ENCODE measurements at places on chromosomes 2 and 18.
A peak's percentile ranks its signal among the peaks of the same experiment; 100 is the strongest.

GRCh38 chr2:8312861-8313830 lies 368.7 kb upstream of the ID2 start:
- DNase-seq: no peak

- DNase-seq: no peak
These were observed 70.2 kb downstream of the AGAP1 start for GRCh38 chr2:235564066-235564465.

DNA sequence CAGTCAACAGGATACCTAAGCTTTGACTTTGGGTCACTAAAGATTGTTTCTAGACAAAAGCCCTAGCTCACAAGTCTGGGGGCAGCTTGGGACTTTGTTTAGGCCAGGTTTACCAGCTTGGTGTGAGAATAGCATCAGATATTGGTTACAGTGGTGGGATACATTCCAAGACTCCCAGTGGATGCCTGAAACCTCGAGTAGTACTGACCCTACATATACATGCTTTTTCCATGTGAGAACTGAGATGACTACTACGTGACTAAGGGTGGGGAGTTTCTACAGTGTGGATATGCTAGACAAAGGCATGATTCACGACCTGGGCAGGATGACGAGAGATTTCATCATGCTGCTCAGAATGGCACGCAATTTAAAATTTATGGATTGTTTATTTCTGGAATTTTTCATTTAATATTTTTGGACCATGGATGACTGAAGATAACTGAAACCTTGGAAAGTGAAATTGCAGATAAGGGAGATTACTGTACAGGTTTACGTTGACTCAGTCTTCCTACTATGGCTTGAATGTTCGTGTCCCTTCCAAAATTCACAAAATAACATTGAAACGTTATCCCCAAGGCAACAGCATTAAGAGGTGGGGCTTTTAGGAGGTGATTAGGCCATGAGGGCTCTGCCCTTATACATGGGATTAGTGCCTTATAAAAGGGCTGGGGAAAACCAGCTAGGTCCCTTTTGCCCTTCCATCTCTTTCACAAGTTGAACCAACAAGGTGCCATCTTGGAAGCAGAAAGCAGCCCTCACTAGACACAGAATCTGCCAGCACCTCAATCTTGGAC lies 50.2 kb upstream of the CTAGE1 start:
- peak; percentile 98 for DNase-seq

DNA sequence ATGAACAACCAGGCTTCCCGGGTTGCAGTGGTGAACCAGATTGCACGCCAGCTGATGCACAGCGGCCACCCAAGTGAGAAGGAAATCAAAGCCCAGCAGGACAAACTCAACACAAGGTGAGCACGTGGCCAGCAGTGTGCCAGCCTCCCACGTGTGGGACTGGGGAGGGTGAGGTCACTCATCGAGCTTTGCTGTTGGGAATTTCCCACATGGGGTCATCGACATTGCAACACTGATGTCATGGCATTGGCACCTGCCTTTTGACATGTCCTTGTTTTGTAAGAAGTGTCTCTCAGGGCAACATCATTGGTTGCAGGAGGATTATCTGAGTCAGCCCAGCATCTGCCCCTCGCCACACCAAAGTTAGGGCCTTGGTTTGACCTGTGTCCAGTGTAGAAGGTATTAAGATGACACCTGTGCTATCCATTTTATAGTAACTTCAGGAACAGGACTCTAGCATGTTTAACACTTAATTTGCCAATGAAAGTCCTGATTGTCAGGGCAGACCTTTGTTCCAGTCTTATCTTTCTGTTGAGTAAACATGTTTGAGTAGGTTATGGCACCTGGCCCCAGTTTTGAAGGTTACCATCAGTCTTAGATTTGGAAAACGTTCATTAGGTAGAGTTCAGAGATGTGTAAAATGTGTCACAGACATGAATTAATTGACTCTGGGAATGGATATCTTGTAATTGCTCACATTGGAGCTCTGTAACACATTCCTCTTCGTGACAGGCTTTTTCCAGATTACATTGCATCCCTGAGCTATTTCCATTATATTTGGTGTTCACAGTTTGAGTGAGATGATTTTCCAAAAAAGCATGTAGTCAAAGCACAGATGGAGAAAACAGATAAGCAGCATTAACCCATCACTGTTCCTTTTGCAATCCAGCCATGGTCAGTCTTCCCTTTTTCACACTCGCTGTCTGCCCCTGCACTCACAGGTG lies 93.3 kb upstream of the EML6 start:
- peak; percentile 74 for DNase-seq

DNA sequence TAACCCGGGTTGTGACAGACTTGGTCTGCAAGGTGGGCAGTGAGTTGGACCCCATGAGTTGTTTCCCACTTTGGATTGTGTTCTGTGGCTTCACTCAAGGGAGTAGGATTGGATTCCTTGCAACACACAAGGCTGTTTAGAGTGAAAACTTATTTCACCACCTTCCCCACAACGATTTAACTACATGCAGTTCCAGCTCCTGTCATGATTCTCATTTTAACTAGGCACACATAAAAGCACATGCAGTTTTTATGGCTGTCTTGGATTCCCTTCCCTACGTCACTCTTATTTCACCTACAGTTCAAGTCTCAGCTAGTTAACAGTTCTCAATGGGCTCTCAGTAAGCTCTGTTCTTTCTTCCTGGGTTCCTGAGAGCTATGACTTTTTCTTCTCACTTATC lies 15.9 kb downstream of the EFEMP1 start:
- no peak for DNase-seq

GRCh38 chr2:108194409-108195132 lies 45.2 kb upstream of the SULT1C3 start:
- peak; percentile 17 for DNase-seq

DNA sequence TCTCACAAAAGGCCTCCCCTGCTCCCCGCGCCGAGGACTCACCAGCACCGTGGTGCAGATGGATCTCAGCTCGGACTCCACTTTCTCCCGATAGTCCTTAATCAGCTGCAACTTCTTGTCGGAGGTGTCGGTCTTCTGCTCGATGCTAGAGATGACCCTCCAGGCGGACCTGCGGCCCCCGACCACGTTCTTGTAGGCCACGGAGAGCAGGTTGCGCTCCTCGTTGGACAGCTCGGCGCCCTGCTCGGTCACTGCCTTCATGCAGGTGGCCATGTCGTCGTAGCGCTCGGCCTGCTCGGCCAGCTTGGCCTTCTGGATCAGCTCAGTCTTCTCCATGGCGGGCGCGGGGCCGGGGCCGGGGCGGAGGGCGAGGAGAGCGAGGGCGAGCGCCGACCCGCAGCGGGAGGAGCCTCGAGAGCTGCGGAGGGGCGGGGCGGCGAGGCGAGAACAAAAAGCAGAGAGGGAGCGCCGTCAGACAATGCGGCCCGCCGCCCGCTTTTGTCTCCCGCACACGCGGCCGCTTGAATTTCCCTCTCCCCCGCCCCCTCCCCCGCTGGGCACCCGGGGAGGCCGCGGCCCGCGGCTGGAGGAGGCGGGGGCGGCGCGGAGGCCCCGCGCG lies 571 bp downstream of the YWHAQ start:
- DNase-seq: peak; percentile 70

- DNase-seq: no peak
These were observed 25.1 kb upstream of the SGPP2 start for GRCh38 chr2:222399038-222399783.

GRCh38 chr18:70194227-70194890 lies 11.1 kb downstream of the RTTN start:
- no peak for DNase-seq

- no peak for DNase-seq
These were observed 156.2 kb downstream of the DDX1 start for GRCh38 chr2:15747603-15748471.

- DNase-seq: no peak
These were observed 272.1 kb upstream of the RND3 start for GRCh38 chr2:150759531-150759930.

DNA sequence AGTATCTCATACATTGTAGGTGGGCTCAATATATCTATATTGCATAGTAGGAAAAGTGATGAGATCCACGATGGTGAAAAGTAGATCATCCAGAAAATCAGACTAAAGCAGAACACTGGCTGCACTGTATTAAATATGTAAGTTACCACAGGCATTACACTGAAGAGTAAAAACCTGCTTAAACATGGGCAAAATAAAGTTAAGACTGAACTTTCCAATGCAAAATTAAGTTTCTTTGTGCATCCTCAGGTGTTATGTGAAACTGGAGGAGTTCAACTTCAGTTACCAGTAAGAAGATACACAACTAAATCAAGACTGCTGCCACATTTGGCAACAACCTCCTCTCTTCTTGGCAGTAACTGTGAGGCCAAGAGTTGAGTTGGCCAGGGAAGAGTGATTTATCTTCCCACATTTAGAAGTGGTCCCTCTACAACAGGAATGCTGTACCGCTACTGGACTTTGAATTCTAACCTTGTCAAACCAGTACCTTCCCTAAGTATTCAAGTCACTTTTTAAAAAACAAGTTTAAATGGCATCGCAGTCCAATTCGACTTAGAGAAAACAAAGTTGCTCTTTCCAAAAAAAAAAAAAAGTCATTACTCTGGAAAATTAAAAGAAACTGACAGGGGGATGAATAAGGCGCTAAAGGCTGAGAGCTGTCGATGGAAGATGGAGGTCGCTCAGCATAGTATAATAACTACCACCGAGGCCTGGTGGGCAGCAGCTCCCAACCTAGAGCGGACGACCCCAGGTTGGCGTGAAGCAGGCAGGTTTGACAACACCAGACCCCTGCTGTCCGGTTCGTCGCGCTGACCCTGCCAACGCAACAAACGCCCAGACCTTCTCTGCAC lies 1.1 kb downstream of the MAP4K3 start:
- DNase-seq: peak; percentile 70

GRCh38 chr18:5515011-5515784 lies 28.6 kb downstream of the EPB41L3 start:
- no peak for DNase-seq

DNA sequence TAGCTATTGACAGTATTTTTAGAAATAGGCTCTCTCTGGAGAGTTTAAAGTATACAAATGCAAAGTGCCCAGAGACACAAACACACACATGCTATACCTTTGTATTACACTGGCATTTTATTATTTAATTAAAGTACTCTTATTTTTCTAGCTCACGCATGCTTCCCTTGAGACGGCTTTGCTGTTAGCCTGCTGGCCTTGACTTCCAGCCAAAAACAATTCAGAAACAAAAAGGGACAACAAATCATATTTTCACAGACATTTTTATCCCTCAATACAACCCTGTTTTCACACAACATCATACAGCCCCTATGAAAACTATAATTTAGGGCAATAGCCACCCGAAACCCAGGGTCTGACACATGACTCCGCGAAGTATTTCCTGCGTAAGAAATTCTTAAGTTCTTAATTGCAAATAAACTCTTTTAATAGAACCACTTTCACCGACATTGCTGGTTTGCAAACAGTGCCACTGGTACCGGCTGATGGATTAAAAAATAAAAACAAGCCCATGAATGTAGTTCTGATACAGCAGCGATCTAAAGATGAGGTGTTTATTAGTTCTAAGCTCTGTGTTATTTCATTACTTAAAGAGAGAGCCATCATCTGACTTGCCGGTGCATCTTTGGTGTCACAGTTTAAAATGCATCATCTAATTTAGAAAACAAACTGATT lies 185.1 kb downstream of the TCF4 start:
- DNase-seq: peak; percentile 72

- DNase-seq: no peak
These were observed 177.7 kb downstream of the MYCN start for GRCh38 chr2:16117791-16118610.

DNA sequence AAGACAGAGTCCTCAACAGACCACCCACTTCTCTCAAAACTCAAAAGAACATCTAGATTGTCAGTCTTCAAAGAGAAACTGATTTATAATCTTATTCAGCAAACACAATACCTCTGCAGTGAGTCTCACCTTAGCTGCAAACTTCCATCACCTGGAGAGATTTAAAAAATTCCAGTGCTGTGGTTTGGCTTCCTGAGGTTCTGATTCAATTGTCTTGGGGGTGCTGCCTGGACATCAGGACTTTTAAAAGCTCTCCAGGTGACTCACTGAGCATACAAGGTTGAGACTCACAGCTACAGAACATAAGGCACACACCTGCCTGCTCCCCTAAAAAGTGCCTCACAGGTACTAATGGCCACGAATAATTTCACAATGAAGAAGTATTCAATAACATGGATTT lies 40.3 kb downstream of the RNF152 start:
- no peak for DNase-seq

DNA sequence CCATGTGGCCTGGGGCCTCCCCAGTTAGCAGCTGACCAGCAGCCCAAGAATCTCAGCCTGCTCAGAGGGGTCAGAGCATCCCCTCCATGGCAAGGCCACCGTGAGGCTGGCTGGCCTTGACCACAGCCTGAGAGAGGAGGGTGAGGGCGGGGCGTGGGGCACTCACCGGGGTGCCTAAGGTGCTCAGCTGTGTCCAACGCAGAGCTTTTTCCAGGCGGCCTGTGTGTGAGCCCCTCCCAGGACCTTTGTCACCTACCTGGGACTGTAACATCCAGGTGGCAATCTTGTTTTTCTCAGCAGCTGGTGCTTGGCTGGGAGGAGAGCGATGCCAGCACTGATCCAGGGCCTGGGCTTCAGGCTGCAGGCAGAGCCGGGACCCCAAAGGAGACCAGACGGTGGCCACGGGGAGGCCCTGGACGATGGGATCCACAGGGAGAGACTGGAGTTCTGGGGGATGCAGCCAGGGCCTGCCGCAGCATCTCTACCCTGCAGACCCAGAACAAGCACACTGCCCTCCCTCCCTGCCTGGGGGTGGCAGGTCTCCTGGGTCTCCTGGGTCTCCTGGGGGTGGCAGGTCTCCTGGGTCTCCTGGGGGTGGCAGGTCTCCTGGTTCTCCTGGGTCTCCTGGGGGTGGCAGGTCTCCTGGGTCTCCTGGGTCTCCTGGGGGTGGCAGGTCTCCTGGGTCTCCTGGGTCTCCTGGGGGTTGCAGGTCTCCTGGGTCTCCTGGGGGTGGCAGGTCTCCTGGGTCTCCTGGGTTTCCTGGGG lies 12.3 kb downstream of the SNED1 start:
- DNase-seq: no peak

DNA sequence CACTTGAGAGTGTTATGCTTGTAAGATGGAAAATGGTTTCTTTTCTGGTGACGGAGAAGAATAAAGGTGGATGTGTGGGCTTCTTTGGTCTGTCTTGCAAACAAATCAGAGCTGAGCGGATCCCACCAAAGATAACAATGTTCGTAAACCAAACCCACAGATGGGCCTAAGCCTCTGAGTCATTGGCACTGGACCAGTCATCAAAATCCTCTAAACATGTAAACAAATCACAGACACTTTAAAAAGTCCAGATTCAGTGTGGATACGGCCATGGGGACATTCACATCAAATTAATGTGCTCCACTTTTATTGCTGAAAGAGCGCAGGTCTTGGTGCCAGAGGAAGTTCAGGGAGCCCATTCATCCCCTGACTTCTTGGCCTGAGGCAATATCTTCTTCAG lies 60.5 kb upstream of the TMEM200C start:
- DNase-seq: no peak

DNA sequence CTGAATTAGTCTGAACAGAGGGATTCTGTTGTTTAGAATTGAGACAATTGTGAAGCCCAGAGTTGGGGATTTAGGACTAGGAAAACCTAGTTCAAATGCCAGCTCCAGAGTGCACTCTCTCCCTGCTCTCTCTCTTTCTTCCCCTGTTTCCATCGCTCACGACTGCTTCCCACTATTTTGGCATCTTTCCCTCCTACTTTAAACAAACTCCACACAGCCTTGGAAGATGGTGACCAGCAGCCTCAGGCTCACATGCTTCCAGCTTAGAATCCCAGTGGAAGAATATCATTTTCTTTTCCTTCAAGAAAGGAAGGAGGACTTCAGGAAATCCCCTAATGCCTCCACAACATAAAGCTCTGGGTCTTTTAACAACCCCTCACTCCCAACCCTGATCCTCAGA lies 6.1 kb upstream of the DNMT3A start:
- no peak for DNase-seq

- no peak for DNase-seq
These were observed 83.4 kb downstream of the XDH start for GRCh38 chr2:31331156-31331555.

Data from iris pigment epithelial cell (primary cell).